ENCODE measurements at places on chromosomes 7 and 10.

GRCh38 chr7:144510621-144511020, 107.1 kb upstream of the NOBOX start:
- DNase-seq = no peak

- no peak for DNase-seq
Observed at GRCh38 chr10:121681997-121682687, 83.9 kb upstream of the FGFR2 start.

DNA sequence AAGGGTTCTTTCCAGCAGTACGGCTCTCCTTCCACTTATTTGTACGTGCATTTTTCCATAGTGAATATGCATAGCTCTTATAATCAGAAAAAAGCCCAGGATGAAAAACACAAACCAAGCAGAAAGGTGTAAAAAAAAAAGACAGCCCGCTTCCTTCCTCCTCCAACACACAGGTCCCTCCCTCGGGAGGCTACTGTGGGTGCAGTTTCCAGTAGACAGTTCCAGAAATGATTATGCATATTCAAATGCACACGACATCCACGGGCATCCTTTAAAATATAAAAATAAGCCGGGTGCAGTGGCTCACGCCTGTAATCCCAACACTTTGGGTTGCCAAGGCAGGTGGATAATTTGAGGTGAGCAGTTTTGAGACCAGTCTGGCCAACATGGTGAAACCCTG, 59.9 kb downstream of the TNRC18 start:
- no peak for DNase-seq

DNA sequence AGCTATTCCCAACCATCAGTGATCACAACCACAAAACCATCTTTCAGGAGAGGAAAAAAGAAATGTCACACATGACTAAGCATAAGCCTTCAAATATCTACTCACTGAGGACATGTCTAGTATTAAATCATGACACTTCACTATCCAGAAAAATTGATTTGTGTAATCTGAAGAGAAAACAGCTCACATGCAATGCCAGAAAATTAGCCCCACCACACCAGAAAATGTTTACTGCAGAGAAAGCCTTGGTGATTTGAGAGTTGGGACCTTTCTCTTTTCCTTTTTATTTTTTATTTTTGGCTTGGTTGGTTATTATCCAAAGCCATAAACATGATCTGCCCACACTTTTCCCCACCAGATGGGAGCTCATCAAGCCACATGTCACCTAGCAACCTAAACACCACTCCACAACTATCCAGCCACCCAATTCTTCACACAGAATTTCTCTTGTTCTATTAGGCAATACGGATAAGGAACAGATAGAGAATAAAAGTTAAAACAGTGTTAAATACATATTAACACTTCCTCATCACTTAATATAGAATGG, 3.1 kb downstream of the PARD3 start:
- DNase-seq = no peak

DNA sequence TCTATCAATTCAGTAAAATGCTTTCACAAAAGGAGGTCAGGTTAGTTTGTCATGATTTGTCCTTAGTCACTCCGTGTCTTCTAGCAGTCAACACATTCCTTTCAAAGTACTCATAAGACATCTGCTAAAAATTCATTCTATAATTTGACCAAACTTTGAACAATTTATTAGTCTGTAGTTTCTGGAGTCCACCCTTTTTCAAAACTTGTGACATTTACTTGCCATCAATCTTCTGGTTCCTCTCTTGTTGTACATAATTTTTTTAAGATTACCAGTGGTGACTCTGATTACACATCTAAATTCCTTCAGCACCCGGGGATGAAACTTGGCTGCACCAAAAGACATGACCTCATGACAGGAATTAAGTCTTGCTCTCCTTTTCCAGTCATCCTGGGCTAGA, 130.1 kb downstream of the NEBL start:
- no peak for DNase-seq

GRCh38 chr10:33963729-33964128, 629.3 kb upstream of the NRP1 start:
- DNase-seq = no peak

DNA sequence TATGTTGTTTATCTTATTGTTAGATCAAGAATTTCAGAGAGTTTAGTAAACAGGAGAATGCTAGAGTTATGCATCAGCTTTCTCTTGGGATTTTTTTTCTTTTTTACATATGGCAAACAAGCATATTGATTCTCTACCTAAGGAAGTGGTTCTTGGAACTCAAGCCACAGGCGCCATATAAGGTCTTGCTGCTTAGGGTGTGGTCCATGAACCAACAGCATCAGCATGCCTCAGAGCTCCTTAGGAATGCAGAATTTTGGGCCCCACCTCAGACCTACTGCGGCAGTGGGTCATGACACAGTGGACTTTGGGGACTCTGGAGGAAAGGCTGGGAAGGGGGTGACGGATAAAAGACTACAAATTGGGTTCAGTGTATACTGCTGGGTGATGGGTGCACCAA, 230.8 kb downstream of the SKAP2 start:
- no peak for DNase-seq

GRCh38 chr7:113705439-113705838, 213.4 kb downstream of the PPP1R3A start:
- DNase-seq = no peak
